ENCODE measurements at places on chromosomes 3 and 15. TPM values are rescaled to one million over a fixed set of nuclear protein-coding genes. Genes with fewer than 3 reads are reported as not detected.

The RGMA gene
- not detected for total RNA-seq

The NEK4 gene
- total RNA-seq, result 29.6 TPM

The BSN gene
- total RNA-seq, result 0.27 TPM

DNA sequence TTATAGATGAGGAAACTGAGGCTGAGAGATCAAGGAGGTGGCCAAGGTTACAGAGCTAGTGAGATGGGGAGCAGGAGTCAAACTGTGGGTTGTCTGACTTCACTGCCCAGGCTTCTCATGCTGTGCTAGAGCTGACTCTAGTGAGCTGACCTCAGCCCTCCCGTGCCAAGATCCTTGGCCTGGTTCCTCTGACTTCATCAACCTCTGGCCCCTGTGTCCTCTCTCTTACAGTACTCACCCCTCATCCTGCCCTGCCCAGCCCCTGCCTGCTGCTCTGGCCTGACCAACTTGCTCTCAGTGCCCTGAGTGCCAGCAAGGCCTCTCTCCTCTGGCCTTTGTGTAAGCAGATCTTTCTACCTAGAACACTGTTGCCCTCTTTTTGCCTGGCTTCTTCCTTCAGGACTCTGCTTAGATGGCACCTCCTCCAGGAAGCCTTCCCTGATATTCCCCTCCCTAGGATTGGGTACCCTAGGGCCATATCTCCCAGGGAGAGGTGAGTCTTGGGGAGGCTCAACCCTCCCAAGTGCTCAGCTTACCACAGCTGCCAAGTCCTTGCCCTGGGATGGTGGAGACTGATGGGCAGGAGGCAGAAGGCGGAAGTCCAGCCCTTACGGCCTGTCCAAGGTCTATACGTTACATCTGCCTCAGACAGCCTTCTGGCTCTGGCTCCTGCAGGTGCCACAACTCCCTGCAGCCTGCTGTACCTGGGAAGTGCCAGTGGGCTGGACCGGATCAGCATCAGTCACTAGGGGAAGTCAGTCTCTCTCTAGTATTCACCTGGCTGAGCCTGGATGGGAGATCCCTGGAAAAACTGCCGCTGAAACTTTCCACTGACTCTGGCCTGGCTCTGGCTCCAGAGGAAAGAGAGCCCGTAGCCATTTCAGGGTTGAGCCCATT lies 36.3 kb upstream of the FAM107A start:
- no peak for DNase-seq

DNA sequence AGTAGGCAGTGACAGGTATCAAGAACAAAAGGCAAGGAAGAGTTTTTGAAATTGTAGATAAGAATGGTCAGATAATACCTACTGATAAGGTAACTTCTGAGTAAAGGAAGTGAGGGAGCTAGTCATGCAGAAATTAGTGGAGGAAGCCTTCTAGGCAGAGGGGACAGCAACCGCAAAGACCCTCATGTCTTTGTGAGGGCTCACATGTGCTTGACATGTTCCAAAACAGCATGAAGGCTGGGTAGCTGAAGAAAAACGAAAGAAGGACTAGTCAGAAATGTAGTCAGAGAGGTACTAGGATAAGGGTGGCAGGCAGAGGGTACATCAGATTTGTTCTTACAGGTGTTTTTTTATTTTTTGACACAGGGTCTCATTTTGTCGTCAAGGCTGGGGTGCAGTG lies 5.3 kb downstream of the SIN3A start:
- peak; percentile 34 for DNase-seq

GRCh38 chr15:101031213-101031612 lies 112.1 kb downstream of the LRRK1 start:
- DNase-seq, result no peak

DNA sequence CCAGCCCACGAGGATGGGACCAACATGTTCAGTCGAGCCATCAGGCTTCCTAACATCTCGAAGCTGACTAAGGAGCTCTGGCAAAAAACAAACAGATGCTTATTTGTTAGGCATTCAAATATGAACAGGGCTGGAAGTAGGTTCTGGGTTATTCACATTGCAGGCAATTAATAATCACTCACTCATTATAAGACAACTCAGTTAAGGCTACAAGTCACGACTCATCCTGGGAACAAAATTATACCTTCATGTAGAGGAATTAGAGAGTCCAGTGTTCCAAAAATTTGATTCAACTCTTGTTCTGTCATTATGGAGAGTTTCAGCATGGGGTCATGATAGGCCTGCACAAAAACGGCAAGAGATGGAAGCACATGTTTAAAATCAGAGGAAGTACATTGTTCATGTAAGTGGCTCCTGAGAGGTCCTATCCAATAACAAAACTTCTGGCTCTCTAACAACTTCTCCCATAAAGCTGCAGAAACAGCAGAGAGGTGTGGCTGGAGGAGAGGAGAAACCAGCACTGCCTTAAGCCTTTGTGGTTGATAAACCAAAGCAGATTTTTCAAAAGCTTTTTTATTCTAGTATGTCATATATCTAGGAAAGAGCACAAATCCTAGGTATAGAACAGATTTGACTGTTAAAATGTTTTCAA lies 50.6 kb downstream of the ARHGEF3 start:
- no peak for DNase-seq

DNA sequence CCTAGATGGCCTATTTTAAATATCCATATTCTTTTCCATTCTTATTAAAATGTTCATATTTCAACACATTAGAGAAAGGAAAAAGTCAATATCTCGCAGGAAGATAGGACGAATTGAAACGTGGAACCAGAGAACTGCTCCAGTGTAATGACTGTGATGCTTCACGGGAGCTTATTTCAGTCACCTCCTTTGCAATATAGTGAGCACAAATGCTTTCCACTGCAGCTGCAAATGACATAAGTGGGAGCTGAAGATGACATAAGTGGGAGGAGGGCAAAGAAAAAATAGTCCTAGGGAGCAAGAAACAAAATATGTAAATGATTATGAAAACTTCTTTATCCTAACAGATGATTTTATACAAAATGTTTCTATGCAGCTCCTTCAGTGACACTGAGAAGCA lies 324.1 kb downstream of the ZNF385D start:
- no peak for DNase-seq

- DNase-seq, result no peak
Measured at GRCh38 chr3:15151166-15151565, 52.2 kb upstream of the RBSN start.

GRCh38 chr15:48645558-48646330 lies at the start of gene FBN1:
FBN1 (minus strand) TSS chr15:48645709; CDS start chr15:48644769, 940 bp downstream.
- DNase-seq, result no peak

DNA sequence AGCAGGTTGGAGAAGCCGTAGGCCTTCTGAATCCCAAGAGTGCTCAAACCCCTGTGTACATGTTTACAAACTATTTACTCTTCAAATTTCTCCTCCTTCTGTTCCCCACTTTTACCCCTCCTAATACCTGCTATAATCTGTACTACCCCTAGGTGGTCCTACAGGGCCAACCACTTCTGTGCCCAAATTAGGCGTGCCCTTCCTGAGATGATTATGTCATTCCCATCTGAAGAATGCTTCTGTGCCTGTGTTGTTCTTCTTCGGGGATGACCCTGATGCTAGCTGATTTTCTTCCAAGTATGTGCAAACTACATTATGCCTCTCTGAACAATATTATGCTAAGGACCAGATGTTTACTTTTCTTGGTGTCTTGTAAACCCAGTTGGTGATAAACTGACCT lies 20.5 kb downstream of the RBP2 start:
- no peak for DNase-seq
